ENCODE measurements at places on chromosomes 5 and 9.

GRCh38 chr5:180990882-180991242, 2.2 kb downstream of the BTNL3 start:
- no peak for DNase-seq

- no peak for DNase-seq
Measured at GRCh38 chr5:138351056-138351455, 1.4 kb upstream of the KDM3B start.

- DNase-seq = no peak
Measured at GRCh38 chr5:68217528-68217927, 2.0 kb downstream of the PIK3R1 start.

DNA sequence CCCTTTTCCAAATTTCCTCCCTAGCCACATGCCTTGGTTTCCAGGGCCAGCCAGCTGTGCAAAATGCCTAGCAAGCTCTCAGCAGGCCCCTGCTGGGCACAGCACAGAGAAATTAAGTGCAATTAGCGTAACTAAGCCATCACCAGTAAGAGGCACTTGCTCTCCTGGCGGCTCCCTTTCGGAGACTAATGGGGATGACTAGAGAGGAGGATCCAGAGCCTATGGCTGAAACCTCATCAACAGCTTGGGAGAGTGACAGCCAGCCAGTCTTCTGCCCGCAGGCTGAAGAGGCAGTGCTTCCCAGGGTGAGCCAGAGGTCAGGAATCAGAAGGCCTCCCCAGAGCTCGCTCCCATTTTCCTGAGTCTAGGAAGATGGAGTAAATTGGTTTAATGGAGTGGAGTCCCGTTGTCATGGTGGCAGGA, 108.4 kb downstream of the KCNIP1 start:
- DNase-seq = no peak

DNA sequence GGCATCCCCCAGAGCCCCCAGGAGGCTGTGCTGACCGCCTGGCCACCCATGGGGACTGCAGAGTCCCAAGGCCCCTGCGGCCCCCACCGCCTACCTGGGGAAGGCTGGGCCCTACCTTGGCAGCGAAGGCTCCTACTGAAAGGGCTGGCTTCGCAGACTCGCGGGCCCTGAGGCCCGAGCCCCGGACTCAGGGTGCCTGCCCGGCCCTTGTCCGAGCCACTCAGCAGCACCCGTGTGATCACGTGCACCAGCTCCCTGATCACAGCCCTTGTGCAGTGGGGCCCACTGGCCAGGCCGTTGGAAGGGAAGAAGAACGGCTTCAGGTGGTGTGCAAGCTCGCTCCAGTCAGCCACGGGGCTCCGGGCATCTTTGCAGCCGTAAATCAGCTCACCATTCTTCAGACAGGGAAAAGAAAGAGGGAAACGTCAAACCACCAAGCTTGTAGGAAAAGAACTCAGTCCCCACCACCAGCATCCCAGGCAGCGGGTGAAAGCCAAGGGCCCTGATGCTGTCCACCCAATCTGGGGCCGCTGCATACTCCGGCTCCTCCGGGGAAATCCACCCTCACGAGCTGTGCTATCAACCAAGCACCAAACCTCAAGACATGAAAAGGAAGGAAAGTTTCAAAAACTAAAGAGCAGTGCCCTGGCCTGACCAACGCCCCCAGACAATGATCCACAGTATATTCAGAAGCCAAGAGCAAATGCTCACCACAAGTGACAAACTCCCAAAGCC, 31.9 kb downstream of the IPPK start:
- DNase-seq = no peak

- no peak for DNase-seq
Measured at GRCh38 chr9:93826905-93827544, 128.1 kb downstream of the BARX1 start.

GRCh38 chr9:123354806-123355508, 1.0 kb upstream of the CRB2 start:
- no peak for DNase-seq
